Melanocyte of skin (primary cell): ENCODE measurements at places on chromosomes 7 and 10. TPM values are rescaled to one million over a fixed set of nuclear protein-coding genes. Genes with fewer than 3 reads are reported as not detected.

The DNMBP gene
- 10.3 and 13.6 TPM in 2 replicates for total RNA-seq

The STEAP4 gene
- total RNA-seq: not detected in 2 replicates

The GDF2 gene
- not detected in 2 replicates for total RNA-seq

The ELAPOR2 gene
- total RNA-seq: 2.3 and 5.6 TPM in 2 replicates

The CADPS2 gene
- total RNA-seq: 3.0 and 22.2 TPM in 2 replicates

The C7orf25 gene
- 6.9 and 9.6 TPM in 2 replicates for total RNA-seq

The NEUROG3 gene
- not detected in 2 replicates for total RNA-seq

The PARD3 gene
- 29.3 and 38.6 TPM in 2 replicates for total RNA-seq

The MYH16 gene
- under 0.01 TPM in 1 of 2 replicates, not detected in the other for total RNA-seq

The TMEM254 gene
- total RNA-seq: 9.6 and 13.4 TPM in 2 replicates

The VWA2 gene
- total RNA-seq: 0.36 TPM in 1 of 2 replicates, not detected in the other
